Breast epithelium (tissue), 4 donors: ENCODE measurements at places on chromosomes 5 and 9.

DNA sequence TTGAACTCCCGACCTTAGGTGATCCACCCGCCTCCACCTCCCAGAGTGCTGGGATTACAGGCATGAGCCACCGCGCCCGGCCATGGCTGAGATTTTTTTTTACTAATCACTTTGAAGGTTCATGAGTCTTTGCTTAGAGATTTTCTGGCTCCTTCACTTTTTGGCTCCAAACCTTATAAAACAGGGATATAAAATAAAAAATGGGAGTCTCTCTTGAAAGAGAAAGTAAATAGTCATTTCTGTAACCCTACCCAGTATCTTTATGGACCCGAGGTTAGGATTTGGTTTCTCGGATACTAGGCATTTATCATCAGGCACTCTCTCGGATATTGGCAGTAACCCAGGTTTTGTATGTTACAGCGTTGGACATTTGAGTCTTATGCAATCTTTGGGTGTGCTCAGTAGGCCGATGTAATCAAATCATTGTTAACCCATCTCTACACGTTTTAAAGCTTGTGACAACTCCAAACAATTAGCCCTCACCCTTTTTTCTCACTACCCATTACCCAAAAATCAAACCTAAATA lies 25.3 kb downstream of the STXBP1 start:
- DNase-seq, result no peak
- H3K4me3 ChIP-seq, result no peak overlapping the region
- peak overlapping the region; percentile 51 for H3K27ac ChIP-seq
- no peaks in the 10 kb centered on the region for H3K36me3 ChIP-seq
- H3K27me3 ChIP-seq, result no peaks in the 10 kb centered on the region

DNA sequence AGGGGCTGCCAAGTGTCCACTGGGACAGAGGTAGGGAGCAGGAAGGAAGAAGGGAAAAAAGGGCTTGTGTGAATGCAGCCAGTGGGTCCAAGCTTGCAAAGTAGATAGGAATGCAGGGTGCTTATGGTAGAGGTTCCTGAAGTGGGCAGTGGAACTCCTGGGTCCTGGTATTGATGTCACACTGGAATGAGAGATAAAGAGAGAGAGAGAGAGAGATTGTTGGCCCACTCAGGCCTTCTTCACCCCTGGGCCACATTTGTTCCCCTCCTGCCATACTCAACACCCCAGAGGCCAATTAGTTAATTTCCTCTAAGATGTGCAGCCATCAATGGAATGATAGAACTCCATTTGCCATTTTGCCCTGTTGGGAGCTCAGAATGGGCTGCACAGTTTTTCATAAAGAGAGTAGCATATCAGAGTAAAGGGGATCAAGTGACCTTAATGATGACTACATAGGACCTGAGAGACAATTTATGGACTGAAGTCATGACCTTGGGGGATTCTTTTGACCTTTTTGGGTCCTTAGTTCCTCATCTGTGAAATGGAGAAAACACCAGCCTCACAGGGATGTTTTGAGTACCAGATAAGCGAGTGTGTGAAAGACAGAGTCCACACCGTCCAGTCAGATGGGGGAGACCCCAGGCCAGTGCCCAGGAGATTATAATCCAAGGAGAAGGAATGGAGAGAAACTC lies 52.9 kb downstream of the PPARGC1B start:
- H3K27me3 ChIP-seq, result no peaks in the 10 kb centered on the region
- H3K36me3 ChIP-seq, result no peaks in the 10 kb centered on the region
- H3K4me1 ChIP-seq, result no peaks in the 10 kb centered on the region
- peak overlapping the region; percentile 32 for H3K27ac ChIP-seq
- no peak overlapping the region for H3K4me3 ChIP-seq

DNA sequence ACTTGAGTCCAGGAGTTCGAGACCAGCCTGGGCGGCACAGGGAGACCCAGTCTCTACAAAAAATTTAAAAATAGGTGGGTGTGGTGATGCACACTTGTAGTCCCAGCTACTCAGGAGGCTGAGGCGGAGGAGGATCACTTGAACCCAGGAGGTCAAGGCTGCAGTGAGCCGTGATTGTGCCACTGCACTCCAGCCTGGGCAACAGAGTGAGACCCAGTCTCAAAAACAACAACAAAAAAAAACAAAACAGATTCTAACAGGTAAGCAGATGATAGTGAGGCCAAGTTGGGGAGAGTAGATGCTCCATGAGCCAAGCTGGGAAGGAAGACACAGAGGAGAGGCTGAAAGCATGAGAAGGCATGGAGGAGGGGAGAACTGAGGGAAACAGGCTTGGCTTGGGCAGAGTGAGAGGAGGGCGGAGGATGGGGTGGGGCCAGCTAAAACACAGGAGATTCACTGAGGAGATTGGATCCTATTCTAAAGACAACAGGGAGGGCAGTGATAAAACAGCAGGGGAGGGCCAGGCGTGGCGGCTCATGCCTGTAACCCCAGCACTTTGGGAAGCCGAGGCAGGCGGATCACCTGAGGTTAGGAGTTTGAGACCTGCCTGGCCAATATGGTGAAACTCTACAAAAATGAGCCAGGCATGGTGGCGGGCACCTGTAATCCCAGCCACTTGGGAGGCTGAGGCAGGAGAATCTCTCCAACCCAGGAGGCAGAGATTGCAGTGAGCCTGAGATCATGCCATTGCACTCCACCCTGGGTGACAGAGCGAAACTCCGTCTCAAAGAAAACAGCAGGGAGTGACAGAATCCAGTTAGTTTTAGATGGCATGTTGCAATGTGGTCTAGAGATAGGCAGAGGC lies 8.4 kb downstream of the RPS14 start:
- no peaks in the 10 kb centered on the region for H3K27me3 ChIP-seq
- no peak overlapping the region for H3K27ac ChIP-seq
- DNase-seq, result no peak
- peaks cover 12% of the 10 kb centered on the region for H3K36me3 ChIP-seq
- H3K4me3 ChIP-seq, result no peak overlapping the region

- H3K4me3 ChIP-seq, result no peak overlapping the region
- H3K27me3 ChIP-seq, result no peaks in the 10 kb centered on the region
- H3K27ac ChIP-seq, result no peak overlapping the region
- H3K36me3 ChIP-seq, result no peaks in the 10 kb centered on the region
- no peak for DNase-seq
- no peaks in the 10 kb centered on the region for H3K4me1 ChIP-seq
Measured at GRCh38 chr9:112002847-112003457, 106.3 kb downstream of the UGCG start.

DNA sequence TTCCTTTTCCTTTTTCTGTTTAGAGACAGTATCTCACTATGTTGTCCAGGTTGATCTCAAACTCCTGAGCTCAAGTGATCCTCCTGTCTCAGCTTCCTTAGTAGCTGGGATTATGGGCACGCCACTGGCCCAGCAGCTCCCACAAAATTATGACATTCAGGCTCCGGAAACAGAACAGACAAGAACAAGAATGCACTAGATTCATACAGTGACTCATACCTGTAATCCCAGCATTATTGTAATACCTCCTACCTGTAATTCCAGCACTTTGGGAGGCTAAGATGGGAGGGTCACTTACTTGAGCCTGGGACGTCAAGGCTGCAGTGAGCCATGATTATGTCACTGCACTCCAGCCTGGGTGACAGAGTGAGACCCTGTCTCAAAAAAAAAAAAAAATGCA lies 26.7 kb upstream of the B4GALT1 start:
- no peak for DNase-seq
- H3K4me1 ChIP-seq, result no peaks in the 10 kb centered on the region
- no peak overlapping the region for H3K4me3 ChIP-seq
- H3K27ac ChIP-seq, result no peak overlapping the region
- H3K27me3 ChIP-seq, result no peaks in the 10 kb centered on the region

DNA sequence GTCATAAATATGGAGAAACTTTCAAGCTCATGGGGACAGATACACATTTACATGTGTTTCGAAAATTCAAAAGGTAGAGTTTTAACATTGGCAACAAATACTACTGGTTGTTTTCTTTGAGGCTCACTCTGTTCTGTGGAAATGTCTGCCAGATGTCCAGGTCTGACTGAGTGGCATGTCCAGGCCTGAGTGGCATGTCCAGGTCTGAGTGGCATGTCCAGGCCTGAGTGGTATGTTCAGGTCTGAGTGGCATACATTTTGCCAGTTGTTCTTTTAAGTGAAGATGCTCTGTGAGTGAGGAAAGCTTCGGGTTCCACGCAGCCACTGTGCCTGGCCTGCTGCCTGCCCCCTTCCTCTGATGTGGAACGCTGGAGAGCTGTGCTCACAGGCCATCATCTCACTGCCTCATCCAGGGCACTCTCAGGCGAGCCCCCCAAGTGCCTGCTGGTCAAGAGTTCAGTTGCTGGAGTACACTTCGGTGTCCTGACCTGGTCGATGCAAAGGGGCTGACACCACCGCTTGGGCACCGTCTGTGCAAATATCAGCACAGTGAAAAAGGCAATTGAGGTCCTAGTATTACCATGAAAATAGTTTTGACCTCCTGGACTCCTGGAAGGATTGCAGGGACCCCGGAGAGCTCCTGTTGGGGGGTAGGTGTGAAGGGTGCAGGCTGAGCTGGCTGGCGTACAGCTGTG lies 89.9 kb downstream of the EHMT1 start:
- H3K27me3 ChIP-seq, result no peaks in the 10 kb centered on the region
- no peaks in the 10 kb centered on the region for H3K36me3 ChIP-seq

DNA sequence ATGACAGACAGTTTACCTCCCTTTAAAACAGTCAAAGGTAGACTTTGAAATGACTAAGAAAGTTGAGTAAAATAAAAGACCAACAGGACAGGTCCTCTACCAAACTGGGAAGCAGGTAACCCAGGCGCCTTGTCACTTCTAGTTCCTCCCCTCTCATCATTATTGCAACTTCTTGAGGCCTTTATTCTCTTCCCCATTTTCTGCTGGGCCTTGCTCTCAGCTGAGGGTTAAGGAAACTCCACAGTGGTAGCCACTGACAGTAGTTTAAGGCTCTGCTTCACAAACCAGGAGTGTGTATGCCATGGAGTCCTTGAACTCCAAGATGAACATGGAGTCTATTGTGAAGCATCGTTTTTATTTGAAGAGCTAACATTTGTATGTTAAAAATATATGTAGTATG lies 36.9 kb upstream of the TCERG1 start:
- H3K36me3 ChIP-seq, result no peaks in the 10 kb centered on the region
- DNase-seq, result no peak
- H3K4me1 ChIP-seq, result no peaks in the 10 kb centered on the region
- H3K4me3 ChIP-seq, result no peak overlapping the region
- no peak overlapping the region for H3K27ac ChIP-seq
- H3K27me3 ChIP-seq, result no peaks in the 10 kb centered on the region
